ENCODE measurements at places on chromosomes 2 and 18. TPM values are rescaled to one million over a fixed set of nuclear protein-coding genes. Genes with fewer than 3 reads are reported as not detected.

Gene MRPL30
- total RNA-seq: 22.6 TPM

Gene UBE2F
- 95.8 TPM for total RNA-seq

Gene TTC32
- total RNA-seq: 2.3 TPM

Gene FABP1
- not detected for total RNA-seq

Gene TGFA
- total RNA-seq: not detected

Gene CNTNAP5
- not detected for total RNA-seq

Gene ASXL3
- 0.34 TPM for total RNA-seq

Gene SPDYA
- total RNA-seq: not detected

Gene SATB2
- 3.1 TPM for total RNA-seq

Gene KIF1A
- under 0.01 TPM for total RNA-seq

Gene LIMS3
- total RNA-seq: 1.9 TPM

Gene VRK2
- total RNA-seq: 8.9 TPM

Gene MAPRE3
- total RNA-seq: 2.6 TPM

Gene REEP1
- 0.12 TPM for total RNA-seq

Data from pericardium fibroblast (primary cell).